ENCODE measurements at places on chromosomes 1 and 21.

DNA sequence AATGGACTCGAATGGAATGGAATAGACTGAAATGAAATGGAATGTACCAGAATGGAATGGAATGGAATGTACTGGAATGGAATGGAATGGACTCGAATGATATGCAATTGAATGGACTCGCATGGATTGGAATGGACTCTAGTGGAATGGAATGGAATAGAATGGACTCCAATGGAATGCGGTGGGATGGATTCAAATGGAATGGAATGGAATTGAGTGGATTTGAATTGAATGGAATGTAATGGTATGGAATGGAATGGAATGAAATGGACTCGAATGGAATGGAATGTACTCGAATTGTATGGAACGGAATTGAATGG is 99.6 kb upstream of the FBXO28 start:
- no peak for DNase-seq

DNA sequence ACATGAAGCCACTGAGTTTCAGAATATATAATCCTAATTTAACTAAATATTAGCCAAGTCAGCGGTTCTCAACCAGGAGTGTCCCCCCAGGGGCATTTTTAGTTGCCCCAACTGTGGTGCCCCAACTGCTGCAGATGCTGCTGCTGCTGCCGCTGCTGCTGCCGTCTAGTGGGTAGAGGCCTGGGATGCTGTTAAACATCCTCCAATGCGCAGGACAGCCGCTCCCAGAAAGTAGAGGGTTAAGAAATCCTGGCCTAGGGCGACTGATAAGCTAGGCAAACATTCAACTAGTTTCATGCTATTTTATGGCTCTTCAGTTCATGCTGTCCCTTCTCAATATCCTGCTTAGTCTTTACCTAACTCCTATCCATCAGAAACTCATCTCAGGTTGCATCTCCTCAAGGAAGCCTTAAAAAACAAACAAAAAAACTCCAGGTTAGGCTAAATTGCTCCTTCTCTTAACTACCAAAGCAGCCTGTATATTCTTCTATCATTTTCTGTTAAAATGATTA is 9.9 kb upstream of the DCAF6 start:
- DNase-seq, result no peak

DNA sequence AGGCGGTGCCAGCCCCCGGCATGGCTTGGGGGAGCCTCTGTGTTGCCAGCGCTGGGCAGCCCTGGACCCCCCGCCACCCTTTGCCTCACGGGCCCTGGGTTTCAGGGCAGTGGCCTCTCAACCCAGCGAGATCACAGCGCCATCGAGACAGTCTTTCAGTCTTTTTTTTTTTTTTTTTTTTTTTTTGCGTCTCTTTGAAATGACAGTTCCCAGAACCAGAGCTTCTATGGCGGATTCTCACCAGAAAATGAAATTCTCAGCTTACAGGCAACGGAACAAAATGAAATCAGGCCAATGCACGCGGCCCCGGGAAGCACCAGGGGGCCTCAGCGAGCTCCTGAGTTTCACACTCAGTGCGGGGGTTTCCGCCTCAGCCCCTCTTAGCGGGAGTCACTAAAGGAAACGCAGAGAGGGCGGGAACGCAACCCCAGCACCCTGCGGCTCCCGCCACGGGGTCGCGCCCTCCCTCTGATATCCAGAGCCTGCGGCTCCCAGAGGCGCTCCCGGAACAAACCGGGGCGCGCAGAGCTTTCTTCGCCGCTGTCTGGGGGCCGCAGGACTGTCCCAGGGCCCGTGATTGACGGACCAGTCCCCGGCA is 8.0 kb upstream of the COL6A1 start:
- DNase-seq, result peak; percentile 58

DNA sequence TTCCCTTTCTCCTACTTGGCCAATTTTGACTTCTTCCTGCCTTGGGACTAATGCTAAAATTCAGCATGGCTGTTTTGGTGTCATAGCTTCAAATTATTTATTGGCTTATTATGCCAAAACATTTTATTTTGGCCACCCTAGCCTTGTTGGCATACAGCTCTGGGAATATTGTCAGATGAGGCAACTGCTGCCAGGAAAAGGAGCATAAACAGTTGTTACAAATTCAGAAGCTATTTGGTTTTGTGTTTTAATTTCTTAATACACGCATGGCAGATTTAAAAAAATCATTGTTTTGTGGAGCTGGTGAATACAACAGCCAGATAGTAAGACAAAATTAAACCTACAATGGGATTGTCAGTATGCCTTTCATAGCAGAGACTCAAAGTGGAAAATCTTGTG is 66.8 kb upstream of the BCL10 start:
- DNase-seq, result no peak

GRCh38 chr21:42061195-42061985 is 9.7 kb upstream of the UMODL1 start:
- no peak for DNase-seq

GRCh38 chr1:66175098-66175497 is 358.9 kb upstream of the SGIP1 start:
- DNase-seq, result no peak

- DNase-seq, result no peak
Observed at GRCh38 chr21:30337772-30338171, 278 bp upstream of the KRTAP27-1 start.

DNA sequence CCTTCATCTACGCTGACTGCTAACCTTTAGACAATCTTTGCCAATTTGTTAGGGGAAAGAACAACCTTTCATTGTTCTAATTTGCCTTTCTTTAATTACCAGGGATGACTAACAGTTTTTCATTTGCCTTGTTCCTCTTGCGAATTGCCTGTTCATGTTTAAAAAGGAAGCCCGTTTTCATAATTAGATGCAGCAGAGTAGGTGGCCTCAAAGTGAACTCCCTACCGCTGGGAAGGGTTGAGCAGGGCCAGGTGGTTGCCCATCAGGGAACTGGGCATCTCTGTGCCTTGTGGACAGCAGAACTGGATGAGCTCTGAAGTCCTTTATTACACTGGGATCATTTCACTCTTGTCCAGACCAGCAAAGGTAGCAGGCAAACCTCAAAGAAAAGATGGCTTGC is 59.0 kb downstream of the HIVEP3 start:
- DNase-seq, result no peak

GRCh38 chr1:112026501-112026900 is 37.0 kb upstream of the KCND3 start:
- no peak for DNase-seq

- no peak for DNase-seq
Observed at GRCh38 chr1:43885279-43885801, 48.3 kb upstream of the ARTN start.

DNA sequence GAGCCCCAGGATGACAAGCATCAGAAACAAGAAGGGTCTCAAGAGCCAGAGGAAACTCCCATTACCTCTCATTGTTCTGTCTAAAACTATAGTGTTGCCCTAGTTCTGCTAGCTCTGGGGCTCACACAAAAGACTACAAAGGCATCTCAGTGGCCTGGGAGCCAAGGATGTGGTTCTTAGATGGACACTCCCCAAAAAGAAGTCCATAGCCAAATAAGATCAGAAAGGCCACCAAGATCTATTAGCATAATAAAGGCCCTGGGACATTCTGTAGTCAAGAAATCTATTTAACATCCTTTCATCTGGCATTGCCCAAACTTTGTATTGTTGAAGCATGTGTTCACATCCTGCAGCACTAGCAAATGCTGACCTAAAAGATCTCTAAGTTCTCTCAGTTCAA is 99.5 kb downstream of the EDEM3 start:
- DNase-seq, result no peak

DNA sequence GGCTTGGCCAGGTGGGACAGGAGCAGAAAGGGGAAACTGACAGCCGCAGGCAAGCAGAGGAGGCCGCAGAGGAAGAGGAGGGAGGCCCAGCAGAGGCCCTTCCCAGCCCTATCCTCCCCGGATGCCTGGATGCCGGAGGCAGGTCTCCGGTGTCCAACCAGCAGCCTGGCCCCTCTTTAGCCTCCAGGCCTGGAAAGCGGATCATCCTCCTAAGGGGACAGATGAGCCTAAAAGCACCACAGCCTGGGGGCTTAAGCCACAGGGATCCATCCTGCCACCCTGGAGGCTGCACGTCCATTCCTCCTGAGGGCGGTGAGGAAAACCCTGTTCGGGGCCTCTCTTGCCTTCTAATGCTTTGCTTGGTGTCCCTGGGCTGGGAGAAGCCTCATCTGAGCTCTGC is 334.1 kb upstream of the VAMP3 start:
- no peak for DNase-seq

DNA sequence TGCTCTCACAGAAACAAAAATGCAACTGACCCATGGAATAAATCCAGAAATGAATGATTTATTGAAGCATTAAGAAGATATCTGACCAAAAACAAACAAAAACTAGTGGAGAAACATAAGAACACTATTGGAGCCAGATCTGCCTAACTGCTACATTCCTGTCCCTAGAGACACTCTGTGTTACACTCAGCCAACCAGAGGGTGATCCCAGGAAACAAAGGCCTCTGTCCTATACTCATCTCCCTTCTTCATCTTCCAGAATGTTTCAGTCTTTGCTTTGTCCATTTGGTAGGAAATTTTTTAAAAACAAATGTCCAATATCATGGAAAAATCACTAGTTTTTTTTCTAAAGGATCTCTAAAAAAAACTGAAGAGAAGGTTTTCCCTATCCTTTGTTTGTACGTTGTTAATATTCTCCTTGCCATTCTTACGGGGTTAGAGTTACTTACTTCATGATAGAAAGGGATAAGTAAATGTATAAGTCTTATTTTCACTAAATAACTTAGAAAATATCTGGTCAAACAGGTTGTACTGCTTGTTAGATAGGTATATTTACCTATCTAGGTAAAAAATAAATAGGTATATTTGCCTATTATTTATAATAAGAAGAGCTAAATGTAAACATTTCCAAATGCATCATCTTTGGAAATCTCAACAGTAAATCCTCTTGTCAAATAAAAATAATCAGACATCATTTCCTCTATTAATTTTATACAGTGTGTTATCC is 59.1 kb downstream of the NME7 start:
- no peak for DNase-seq

GRCh38 chr1:225662155-225662554 is 9.2 kb upstream of the ENAH start:
- no peak for DNase-seq

GRCh38 chr1:50422946-50423669 is at the start of gene DMRTA2:
Gene DMRTA2, minus strand, starts transcription at chr1:50423443. Its CDS starts 1,907 bp downstream, at chr1:50421536.
- no peak for DNase-seq

- DNase-seq, result no peak
Observed at GRCh38 chr1:216710055-216710454, 13.2 kb downstream of the ESRRG start.

GRCh38 chr1:26749458-26749857 is 38.3 kb upstream of the PIGV start:
- no peak for DNase-seq
